Stimulated activated CD4-positive, alpha-beta T cell treated with anti-CD3 and anti-CD28 coated beads, TNF-alpha, amount 100 ng/mL, for 1 hour (primary cell): ENCODE measurements at places on chromosomes 7 and 10.

DNA sequence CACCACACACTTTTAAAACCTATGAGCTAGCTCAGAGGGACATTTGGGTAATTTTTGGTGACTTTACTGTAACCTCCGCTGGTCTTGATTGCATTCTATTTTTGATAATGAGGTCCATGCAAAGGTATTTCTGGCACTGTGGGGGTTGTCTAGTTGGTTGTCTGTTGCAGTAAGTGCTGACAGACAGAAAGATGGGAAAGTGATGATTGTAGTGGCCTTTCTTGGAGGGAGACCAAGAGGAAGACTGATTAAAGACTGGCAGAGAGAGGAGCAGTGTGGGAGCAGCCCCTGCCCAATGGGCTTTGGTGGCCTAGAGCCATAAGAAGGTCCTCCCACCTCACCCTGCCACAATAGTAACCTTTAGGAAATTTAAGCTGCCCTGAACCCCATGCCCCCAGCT, 173.4 kb upstream of the CTBP2 start:
- no peak for DNase-seq

GRCh38 chr7:138975343-138976104, 5.7 kb downstream of the KIAA1549 start:
- DNase-seq, result no peak

- DNase-seq, result no peak
Measured at GRCh38 chr10:77613476-77614130, 24.0 kb downstream of the KCNMA1 start.

DNA sequence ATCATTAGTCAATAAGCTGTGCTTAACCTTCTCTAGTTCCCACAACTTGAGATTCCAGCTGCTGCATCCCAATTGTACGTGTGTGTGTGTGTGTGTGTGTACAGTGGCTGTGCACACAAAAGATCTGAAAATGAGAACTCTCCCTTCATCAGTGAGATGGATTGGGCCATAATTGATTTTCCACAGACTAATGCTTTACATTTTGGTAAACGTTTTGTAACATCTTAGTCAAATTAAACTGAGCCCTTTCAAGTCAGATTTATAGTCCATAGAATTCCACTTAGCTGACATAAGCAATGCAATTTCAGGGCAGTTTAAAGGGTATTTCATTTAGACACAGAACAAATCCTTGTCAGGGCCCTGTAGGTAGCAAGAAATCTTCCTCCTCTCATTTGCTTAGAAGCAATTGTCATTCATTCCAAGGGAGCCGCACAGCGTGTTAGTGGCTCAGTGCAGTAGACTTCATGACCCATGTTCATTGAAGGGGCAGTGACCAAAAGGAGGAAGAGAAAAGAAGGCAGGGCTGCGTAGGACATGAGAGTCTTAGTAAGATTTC, 1123.5 kb upstream of the AUTS2 start:
- no peak for DNase-seq

DNA sequence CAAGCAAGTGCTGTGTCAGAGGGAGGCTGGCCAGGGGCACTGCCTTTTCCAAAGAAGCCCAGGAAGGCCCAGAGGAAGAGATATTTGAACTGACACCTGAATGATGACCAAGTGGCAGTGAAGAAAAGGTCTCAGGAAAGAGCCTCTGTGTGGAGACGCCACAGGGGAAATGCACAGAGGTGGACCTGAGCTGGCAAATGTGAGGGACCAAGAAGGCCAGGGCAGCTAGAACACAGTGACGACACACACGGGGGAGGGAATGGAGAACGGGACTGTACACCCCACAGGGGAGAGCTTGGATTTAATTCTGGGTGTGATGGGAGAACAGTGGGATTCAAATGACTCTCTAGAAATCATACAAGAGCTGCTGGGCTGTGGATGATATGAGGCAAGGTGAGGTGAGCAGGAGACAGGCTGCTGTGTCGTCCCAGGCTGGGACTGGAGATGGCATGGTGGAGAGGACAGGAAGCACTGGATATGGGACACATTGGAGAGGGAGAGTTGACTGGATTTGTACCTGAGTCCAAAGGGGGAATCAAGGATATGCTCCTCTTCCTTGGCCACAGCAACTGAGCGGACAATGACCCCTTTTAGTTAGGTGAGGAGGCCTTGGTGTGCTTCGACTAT, 84.2 kb upstream of the DDC start:
- no peak for DNase-seq

- no peak for DNase-seq
Measured at GRCh38 chr10:112919721-112920120, 30.3 kb upstream of the TCF7L2 start.

GRCh38 chr10:30791197-30791611, 161.7 kb upstream of the LYZL2 start:
- no peak for DNase-seq

GRCh38 chr7:42688056-42688371, 223.9 kb downstream of the C7orf25 start:
- no peak for DNase-seq

DNA sequence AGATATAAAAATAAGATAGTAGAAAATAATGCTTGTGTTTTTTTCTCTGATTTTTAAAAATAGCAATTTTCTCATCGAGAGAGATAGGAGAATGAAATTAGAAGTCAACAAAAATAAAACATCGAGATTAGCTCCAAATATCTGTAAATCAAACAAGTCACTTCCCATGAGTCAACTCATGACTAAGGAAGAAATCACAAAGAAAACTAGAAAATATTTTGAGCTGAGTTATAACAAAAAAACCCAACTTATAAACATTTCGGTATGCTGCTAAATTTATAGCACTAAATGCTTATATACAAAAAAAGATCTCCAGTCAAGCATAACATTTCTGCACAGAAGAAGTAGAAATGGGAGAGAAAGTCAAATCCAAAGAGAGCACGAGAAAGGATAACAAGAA, 140.1 kb downstream of the ITGA8 start:
- no peak for DNase-seq

GRCh38 chr7:108026116-108026515, 23.2 kb upstream of the LAMB1 start:
- no peak for DNase-seq

DNA sequence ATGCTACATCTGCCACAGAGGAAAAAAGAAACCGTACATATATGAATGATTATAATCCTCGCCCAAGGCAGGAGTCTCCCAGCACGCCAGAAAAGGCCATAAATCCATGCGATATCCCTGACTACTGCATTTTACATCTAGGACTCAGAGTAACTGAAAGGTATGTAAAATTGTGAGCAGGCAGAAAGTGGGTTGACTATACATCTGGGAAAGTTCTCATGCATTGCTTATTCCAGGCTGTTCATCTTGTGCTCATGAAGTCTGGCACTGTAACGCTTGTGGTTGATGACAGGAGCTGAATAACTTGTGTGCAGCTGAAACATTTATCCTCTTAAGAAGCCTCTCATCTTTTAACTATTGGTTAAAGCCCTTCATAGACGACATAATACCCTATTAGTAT, 193.4 kb upstream of the STEAP4 start:
- DNase-seq, result no peak

DNA sequence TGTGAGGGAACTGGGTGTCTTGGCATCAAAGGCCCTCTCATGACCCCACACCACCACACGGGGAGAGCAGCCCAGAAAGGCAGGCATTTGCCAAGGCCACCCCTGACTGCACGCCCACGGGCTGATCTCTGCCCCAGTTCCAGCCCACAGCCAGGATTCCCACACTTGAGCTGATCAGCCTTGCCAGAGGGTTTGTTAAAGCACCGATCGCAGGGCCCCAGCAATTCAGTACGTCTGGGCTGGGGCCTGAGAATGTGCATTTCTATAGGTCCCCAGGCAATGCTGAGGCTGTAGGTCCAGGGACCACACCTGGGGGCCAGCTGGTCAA, 103.9 kb downstream of the TNS3 start:
- DNase-seq, result no peak

- no peak for DNase-seq
Measured at GRCh38 chr7:90777465-90777864, 181.3 kb downstream of the CDK14 start.

DNA sequence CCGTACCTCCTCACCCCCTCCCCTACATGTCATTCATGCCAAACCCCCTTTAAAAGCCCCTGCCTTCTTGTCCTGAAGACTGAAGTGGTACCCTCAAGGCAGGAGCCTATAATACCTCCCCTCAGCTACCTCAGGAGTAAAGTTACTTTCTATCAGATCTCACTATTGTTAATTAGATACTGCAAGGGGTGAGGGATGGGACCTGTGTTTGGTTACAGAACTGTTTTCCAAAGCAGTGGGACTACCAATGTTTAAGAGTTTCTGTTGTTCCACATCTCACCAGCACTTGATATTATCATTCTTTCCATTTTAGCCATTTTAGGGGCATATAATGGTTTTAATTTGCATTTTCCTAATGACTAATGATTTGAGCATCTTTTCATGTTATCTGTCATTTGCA, 196.8 kb upstream of the LRRN3 start:
- DNase-seq, result no peak

GRCh38 chr10:687583-688311, 1.7 kb downstream of the DIP2C start:
- DNase-seq, result no peak

DNA sequence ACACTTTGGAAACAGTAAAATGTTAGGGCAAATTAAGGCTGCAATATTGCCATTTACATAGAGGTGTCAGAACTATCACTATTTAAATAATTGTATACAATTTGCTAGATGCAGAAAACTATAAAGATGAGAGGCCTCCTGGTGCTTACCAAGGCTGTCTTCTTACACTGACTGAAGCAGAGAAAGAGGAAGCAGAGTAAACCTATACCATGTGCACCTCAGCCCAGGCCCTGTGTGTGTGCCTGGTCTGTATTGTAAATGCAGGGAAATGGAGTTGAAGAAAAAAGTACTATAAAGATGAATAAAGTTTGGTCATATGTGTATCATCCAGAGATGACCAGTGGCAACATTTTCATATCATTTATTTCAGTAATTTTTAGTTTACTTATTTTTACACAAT, 29.2 kb downstream of the ELMO1 start:
- no peak for DNase-seq

GRCh38 chr7:134565643-134566136, 16.8 kb downstream of the AKR1B15 start:
- no peak for DNase-seq

GRCh38 chr7:87420173-87420572, 55.3 kb downstream of the ABCB4 start:
- no peak for DNase-seq

- DNase-seq, result no peak
Measured at GRCh38 chr10:46018453-46019176, 11.8 kb downstream of the NCOA4 start.

GRCh38 chr10:43354330-43354635, 17.2 kb upstream of the FXYD4 start:
- DNase-seq, result no peak

GRCh38 chr7:31835471-31835870, 148.5 kb downstream of the PPP1R17 start:
- no peak for DNase-seq

GRCh38 chr10:131013281-131013912, 298.1 kb downstream of the TCERG1L start:
- DNase-seq, result no peak

- no peak for DNase-seq
Measured at GRCh38 chr10:71957546-71958275, 6.5 kb upstream of the CHST3 start.

- DNase-seq, result no peak
Measured at GRCh38 chr7:17546592-17546991, 248.1 kb downstream of the AHR start.

GRCh38 chr7:69801729-69802682, 203.7 kb downstream of the AUTS2 start:
- DNase-seq, result no peak
